ENCODE measurements at places on chromosomes 1 and 21.

DNA sequence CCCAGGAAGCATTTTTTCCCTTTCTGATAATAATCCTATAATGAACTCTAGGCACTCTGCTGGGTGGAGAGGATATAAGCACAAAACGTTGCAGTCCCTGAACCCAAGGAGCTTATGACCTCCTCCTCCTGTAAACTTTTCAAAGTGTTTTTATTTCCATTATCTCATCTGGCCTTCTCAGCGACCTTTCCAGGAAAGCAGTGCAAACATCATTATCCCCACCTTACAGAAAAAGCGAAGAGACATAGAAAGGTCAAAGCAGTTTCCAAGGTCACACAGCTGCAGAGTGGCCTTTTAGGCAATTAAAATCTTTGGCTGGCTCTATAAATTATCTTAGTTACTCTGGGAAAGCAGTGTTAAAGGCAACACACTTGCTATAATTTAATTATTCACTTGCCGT, 63.8 kb downstream of the OLFML3 start:
- DNase-seq: no peak

DNA sequence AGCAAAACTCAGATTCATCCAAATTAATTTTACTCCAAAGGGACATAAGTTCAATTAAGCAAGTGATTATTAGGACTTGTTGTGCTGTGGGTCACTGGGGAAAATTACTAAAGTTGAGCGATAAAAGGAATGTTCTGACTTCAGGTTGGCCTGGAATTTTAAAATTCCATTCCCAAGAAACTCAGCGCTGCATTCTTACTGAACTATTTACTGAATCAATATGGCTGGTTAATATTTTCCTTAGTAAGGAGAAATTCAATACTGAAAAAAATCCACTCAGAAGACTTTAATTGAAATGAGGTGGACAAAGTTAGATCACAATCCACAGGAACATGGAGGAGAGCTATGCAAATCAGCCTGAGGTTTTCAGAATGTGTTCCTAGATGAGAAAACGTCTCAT, 578.9 kb upstream of the NR5A2 start:
- DNase-seq: no peak

DNA sequence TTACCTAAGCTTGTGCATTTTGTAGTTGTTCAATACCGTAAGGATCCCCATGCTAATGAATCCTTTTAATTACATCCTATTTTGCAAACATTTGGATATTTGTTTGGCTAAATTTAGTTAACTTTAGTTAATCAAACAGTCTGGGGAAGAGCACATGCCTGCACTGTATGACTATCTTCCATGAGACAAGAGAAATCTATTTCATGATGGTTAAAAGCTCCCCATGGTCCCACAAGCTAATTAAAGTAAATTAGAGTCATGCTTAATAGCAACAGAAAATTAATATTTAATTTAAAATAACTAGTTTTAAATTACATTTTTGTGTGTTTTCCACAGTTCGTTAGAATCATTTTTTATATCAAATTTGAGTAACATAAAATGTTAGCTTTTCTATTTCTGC, 95.4 kb upstream of the S1PR1 start:
- DNase-seq: no peak

GRCh38 chr1:161085165-161085564, 4.2 kb downstream of the NECTIN4 start:
- no peak for DNase-seq

DNA sequence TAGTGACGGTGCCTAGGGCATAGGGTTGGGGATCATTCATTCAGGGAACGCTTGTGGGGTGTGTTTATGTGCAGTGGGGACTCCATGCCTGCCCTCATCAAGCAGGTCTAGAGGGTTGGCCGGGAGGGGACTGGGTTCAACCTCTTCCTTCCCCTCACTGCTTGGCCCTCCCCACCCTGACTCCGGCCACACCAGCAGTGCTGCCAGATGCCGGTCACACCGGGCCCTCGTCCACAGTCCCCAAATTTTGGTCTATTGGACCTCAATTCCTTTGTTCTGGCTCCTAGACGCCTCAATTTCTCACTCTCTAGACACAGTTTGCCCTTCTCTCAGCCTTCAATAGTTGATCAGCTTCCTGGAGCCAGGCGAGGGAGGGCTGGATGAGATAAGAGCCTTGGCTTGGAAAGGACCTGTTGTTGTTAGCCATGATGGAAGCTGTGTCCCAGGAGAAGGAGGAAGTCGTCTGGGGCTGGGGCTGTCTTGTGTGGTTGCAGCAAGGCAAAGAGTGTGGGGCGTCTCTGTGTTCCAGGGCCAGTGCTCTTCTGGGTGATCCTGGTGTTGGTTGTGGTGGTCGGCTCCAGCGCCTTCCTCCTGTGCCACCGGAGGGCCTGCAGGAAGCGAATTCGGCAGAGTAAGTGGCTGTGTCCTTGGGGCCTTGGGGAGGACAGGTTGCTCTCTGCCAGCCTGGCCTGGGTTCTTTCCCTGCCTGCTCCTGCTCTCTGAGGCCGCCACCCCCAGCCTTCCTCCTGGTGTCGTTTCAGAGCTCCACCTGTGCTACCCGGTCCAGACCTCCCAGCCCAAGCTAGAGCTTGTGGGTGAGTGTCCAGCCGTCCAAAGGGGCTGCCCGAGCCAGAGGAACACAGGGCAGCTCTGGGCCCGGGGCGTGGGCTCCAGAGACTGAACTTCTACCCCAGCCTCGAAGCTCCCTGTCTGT, 41.1 kb upstream of the TNFRSF1B start:
- no peak for DNase-seq

GRCh38 chr1:3217181-3217641, 148.2 kb downstream of the PRDM16 start:
- no peak for DNase-seq

DNA sequence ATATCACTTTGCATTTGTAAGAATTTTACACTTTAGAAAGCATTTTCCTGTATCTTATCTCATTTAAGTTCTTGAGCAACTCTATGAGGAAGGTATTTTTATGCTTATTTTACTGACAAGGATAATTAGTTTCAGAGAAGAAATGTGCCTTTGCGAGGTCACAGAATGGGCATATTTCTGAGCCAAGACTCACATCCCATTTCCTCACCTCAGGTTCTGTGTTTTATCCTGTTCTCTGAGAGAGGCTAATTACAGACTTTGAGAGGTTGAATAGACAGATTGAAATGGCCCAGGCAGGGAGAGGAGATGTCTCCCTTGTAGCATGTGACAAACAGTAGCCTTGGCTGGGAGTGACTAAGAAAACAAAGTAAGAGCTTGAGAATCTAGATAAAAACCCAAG, 39.1 kb upstream of the ZC3H11B start:
- DNase-seq: no peak

- no peak for DNase-seq
Measured at GRCh38 chr1:178470411-178470960, 26.3 kb downstream of the CLEC20A start.

- no peak for DNase-seq
Measured at GRCh38 chr1:155946633-155947219, 5.3 kb downstream of the RXFP4 start.

DNA sequence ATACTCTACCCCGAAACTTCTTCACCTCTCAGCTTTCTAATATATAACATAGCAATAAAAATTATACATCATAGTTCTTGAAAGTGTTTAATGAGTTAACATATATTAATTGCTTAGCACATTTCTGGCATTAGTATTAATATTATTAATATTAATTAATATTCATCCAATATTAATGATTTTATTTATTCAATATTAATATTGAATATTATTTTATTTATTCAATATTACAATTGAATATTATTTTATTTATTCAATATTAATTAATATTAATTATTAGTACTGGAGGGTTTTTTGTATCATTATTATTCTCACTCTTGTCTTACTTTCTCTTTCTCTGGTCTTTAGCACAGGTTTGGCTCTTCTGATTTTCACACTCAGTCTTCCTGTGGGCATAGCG, 105.2 kb downstream of the GRIK1 start:
- DNase-seq: no peak

DNA sequence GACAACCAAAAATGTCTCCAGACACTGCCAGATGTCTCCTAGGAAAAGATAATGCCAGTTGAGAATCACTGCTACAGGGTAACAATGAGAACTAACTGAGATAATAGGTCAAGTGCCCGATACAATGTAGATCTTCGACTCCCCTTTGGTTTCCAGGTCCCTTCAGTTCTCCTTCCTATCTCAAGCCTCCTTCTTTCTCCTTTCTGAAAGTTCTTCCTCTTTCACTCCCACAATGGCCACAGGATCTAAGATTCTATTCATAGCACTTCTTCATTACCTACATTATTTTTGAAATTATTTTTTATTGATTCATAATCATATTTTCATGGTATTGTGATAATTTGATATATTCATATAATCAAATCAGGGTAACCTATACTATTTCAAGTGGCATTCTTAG, 6.3 kb downstream of the PFDN2 start:
- no peak for DNase-seq

DNA sequence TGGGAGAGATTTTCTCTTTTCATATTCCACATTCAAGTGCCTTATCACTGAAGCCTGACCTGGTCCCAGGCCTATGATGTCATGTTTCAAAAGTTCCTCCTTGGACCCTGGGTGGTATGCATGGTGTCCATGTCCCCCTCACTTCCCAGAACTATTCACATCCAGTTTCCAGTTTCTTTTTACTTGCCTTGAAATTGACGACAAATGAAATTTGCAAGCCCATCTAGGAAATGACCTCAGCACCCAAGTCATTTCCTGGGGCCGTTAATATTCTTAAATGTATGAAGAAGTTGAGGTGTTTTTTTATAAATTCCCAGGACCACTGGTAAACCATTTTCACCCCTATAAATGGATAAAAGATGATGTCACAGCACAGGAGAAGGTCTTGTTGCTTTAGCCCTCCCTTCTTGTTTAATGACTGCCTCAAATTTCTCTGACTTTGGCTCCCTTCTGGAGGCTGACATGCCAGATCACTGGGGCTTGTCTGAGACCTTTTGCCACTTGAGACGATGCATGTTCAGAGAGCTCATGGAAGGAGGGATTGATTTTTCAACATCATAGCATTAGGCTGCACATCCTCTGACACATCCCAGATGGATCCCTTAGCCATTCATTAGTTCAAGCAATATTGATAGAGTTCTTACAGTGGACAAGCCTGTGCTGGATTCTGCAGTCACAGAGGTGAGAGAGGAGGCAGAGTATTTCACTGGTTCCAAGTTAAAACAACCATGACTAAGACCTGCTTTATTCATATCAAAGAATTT, 221.3 kb downstream of the PLPP3 start:
- no peak for DNase-seq

- DNase-seq: no peak
Measured at GRCh38 chr1:92961896-92962752, 862 bp upstream of the DIPK1A start.

DNA sequence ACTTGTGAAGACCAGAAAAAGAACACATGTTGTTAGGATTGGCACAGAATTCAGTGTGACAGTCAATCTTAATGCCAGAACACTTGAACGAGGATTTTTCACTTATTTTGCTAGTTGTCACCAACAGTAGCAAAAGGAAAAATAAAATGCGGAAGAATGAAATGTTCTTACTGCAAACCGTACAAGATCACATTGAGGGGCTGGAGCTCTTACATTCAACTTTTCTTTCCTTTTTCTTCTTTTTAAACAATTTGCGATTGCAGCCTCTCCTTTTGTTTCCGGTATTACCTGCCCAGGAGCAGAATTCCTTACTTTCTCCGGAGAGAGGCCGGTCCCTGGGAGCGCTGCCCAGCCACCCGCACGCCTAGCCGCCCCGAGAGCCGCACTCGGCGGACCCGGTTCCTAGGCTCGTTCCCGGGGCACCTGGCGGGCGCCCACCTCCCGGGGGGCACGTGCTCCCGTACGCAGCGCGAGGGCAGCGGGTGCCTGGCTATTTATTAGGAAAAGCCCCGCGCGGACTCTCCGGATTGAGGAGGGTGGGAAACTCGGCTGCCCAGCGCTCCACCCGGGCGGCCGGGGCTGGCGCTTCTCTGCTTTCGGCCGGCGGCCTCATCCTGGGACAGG, 1.2 kb upstream of the CAMTA1 start:
- DNase-seq: no peak

GRCh38 chr1:66374148-66374547, 159.8 kb upstream of the SGIP1 start:
- no peak for DNase-seq

GRCh38 chr1:223319905-223320580, 43.9 kb downstream of the SUSD4 start:
- no peak for DNase-seq

DNA sequence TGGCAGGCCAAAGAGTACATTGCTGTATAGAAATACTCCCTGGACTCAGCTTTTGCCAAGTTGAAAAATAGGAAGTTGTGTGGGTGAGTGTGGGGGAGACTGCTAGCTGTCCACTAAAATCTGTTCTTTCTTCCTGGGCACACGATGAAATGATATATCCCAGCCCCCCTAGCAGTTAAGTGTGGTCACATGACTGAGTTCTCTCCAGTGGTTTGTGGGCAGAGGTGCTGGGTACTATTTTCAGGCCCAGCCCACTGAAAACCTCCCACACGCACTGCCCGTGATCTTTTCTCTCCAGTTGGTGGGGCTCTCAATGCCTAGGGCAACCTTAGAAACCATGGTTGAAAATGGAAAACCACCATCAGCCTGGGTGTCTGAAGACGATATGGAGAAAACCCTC, 119.7 kb upstream of the LMO4 start:
- DNase-seq: no peak

DNA sequence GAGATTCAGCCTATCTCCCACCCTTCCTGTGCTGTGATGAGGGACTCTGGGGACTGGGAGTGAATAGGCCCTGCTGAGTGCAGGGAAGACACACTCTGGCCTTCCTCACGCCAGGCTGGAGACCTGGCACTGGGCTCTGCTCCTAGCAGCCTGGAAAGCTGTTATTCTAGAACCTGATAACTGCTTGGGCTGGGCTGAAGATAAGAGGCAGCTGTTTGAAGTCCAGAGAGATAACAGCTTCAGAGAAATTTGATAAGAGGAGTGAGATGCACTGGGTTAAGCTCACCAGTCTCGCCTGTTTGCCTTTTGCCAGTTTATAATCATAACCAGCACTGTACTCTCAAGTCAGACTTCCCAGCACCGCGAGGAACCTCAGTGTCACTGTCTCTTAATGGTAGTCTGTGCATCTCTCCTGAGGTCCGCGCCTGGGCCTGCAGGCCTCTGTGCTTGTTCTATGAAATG, 46.6 kb upstream of the GPR37L1 start:
- no peak for DNase-seq

- DNase-seq: no peak
Measured at GRCh38 chr1:240644732-240645131, 32.8 kb upstream of the GREM2 start.

DNA sequence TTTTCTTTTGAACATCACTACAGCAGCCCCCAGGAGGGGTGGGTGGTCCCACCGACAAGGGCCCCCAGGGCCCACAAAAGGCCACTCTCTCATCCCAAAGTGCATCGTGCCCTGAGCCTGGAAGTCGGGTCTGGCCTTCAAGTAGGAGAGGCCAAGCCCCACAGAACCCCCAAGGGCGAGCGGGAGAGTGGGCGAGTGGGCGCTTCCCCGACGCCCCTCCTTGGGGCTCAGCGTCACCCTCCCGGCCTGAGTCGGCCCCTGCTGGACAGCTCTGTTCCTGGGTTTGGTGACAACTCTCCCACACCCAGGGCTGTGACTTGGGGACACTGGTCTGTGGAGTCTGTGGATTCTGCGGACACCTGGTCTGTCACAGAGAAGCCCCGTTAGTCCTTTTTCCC, 42.2 kb upstream of the COL18A1 start:
- DNase-seq: no peak

GRCh38 chr1:200771625-200772555, 33.2 kb downstream of the CAMSAP2 start:
- no peak for DNase-seq

GRCh38 chr1:181101581-181102226, 13.2 kb downstream of the IER5 start:
- DNase-seq: no peak

- no peak for DNase-seq
Measured at GRCh38 chr21:37463083-37463801, 96.7 kb downstream of the DYRK1A start.

GRCh38 chr1:182041615-182042014, 19.9 kb downstream of the ZNF648 start:
- no peak for DNase-seq
